ENCODE measurements at places on chromosomes 3 and 15. TPM values are rescaled to one million over a fixed set of nuclear protein-coding genes. Genes with fewer than 3 reads are reported as not detected.

DNA sequence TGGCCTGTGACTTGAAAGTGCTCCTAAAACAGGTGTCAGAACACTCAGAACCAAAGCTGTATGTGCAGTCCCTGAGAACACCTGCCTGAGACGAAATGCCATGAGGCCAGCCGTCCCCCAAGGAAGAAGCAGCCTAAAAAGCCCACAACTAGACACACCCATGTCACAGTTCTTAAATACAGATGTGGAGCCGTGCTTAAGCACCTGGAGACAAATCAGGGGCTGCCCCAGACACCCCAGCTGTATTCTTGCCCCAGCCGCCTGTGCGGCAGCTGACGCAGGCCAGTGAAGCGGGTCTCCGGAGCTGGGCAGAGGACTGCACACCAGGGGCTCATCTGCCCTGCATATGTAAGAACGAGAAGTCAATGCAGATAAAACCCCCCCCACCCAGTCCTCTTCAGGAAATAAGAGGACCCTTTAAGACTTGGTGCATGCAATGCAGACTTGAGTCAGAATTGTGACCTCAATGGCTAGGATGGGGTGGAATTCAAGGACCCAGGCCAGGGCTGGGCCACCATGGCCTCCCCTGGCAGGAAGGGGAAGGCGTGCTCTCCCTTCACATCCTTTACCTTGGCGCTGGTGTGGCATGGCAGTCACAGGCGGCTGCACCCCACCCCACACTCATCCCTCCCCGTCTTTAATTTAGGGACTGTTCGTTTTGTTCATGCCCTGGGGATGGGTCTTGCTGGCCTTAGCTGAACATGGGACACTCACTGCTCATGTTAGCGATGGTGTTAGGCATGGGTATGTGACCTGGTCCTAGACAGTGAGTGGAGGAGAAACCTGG lies 27.7 kb upstream of the PLXNA1 start:
- no peaks in the 10 kb centered on the region for H3K36me3 ChIP-seq
- H3K4me1 ChIP-seq: no peaks in the 10 kb centered on the region
- no peak overlapping the region for H3K4me3 ChIP-seq
- no peaks in the 10 kb centered on the region for H3K27me3 ChIP-seq
- DNase-seq: no peak

- no peaks in the 10 kb centered on the region for H3K27me3 ChIP-seq
- H3K27ac ChIP-seq: no peak overlapping the region
- no peaks in the 10 kb centered on the region for H3K4me1 ChIP-seq
- H3K36me3 ChIP-seq: no peaks in the 10 kb centered on the region
- no peak for DNase-seq
- no peak overlapping the region for H3K4me3 ChIP-seq
Observed at GRCh38 chr3:97983933-97984491, 11.8 kb upstream of the RIOX2 start.

PLCL2 gene
- 15.0 TPM for total RNA-seq

PCLAF gene
- total RNA-seq: 40.4 TPM
